ENCODE measurements at places on chromosomes 11 and 22. TPM values are rescaled to one million over a fixed set of nuclear protein-coding genes. Genes with fewer than 3 reads are reported as not detected.
A peak's percentile ranks its signal among the peaks of the same experiment; 100 is the strongest.

GRCh38 chr11:60950024-60950423, 2.0 kb downstream of the SLC15A3 start:
- DNase-seq: no peak

GRCh38 chr11:91209306-91209705, 986.5 kb upstream of the CHORDC1 start:
- no peak for DNase-seq

GRCh38 chr11:69453151-69453550, 28.3 kb upstream of the LINC01488 start:
- no peak for DNase-seq

DNA sequence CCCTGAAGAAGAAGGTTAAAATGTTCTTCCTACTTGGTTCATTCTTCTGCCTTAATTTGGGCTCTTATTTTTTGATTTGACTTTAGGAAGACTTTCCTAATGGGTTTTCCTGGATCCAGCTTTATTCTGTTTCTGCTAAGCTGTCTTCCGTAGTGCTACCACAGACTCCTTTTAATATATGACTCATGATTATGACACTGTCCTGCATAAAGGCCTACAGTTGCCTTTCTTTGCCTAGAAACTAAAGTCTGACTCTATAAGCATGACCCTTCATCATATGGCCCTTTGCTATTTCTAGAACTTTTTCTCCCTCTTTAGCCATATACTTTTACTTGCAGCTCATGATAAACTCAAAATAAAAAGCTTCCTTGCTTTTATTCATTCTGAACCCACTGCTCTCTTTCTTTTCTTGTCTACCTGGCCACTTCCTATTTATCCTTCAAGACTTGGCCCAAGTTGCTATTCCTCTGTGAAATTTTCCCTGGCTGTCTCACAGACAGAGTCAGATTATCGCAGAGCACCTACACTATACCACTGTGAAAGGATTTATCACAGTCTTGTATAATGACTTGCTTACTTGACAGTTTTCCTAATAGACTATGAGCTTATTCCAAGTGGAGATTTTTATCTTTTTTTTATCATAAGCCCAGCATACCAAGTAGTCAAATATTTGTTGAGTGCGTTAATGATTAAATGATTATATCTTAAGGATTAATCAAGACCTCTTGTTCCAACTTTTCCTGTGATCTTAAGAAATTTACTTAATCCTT, 24.7 kb downstream of the TBCEL start:
- DNase-seq: peak; percentile 26

- DNase-seq: no peak
Measured at GRCh38 chr22:29108137-29108536, 35.3 kb downstream of the KREMEN1 start.

DNA sequence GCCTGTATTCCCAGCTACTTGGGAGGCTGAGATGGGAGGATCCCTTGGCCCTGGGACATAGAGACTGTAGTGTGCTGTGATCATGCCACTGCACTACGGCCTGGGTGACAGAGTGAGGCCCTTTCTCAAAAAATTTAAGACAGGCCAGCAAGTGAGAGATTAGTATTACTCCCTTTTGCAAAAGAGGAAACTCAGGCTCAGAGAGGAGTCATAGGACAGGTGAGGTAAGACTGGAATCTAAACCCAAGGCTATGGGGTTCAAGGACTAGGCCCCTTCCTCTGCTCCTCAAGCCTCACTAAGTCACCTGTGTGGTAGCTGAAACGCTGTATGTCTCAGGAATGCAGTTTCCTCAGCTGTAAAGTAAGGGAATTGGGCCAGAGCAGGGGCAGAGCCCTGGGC, 1.6 kb upstream of the P2RY2 start:
- DNase-seq: no peak

GRCh38 chr22:31768422-31769059, 14.7 kb downstream of the DEPDC5 start:
- DNase-seq: no peak

GRCh38 chr11:61007383-61007955, 36.0 kb downstream of the CD6 start:
- peak; percentile 42 for DNase-seq

DNA sequence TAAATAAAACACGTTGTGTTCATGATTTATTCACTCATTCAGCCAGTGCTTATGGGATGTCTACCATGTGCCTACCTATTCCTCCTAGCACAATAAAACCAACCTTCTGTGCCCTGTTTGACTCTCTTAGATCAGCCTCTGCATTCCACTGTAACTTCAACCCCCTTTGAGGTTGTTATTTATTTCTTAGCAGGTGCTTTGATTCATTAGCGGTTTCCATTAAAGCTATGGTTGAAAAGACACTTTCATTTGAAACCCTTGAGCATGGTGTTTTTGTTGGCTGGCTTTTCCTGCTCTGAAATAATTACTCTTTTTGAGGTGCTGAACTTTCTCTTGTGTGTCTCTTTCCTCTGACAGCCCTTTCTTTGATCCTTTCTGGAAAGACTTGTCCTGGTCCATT, 570.6 kb upstream of the LARGE1 start:
- no peak for DNase-seq

DNA sequence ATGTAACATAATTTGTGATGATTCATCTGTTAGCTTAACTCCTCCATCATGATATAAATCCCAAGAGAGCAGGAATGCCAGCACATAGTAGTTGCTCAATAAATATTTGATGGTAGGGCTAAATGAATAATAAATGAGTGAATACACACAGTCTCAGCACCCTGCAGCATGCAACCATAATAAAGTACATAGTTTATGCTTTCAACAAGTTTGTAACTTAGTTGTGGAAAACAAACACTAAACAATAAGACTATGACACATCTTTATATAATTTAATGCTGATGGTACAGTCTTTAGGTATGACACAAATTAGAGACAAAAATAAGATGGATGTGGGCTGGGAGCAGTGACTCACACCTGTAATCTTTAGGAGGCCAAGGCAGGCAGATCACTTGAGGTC, 3.8 kb downstream of the ALKBH8 start:
- DNase-seq: no peak

DNA sequence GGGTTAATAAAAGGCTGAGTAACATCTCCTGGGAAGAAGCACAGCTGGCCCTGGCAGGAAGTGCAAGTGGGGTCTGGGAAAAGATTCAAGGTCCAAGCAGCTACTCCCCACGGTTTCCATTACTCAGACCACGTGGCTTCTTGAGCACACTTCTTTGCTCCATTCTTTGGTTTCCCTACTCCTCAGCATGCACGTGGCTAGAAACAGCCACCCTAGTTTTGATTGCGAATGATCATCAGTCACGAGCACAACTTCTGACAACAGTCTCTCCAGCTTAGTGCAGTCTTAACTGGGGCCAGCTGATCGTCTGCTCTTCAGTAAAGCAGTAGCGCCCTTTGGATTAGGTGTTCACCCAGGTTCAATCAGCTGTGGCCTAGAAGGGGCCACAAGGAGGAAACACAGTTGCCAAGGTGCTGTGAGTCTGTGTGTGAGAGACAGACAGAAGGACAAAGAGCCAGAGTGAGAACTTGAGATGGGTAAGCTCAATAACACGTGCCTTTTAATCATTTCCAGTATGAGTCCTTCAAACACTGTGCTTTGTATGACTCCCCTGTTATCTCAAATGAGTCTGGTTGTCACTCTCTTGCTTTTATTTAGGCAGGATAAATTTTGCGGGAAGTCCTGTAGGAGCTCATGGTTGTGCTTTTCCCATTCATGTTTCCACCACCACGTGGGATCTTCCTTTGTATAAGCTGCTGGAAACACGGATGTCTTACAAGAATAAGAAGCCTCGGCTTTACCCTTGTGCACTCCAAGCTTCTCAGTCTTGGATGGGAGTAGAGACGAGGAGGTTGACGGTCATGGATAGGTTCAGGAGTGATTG, 901 bp upstream of the PARVA start:
- DNase-seq: peak; percentile 78

GRCh38 chr11:63880403-63880790, 36.6 kb downstream of the RCOR2 start:
- DNase-seq: no peak

DNA sequence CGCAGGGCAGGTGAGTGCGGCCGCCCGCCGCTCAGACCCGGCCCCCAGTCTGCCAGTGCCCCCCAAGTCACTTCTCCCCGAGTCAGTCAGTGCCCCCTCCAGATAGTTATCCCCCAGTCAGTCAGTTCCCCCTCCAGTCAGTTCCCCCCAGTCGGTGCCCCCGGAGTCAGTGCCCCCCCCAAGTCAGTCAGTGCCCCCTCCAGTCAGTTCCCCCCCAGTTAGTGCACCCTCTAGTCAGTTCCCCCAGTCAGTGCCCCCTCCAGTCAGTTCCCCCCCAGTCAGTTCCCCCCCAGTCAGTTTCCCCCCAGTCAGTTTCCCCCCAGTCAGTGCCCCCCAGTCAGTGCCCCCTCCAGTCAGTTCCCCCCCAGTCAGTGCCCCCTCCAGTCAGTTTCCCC, 411 bp downstream of the PPP6R2 start:
- DNase-seq: no peak

DNA sequence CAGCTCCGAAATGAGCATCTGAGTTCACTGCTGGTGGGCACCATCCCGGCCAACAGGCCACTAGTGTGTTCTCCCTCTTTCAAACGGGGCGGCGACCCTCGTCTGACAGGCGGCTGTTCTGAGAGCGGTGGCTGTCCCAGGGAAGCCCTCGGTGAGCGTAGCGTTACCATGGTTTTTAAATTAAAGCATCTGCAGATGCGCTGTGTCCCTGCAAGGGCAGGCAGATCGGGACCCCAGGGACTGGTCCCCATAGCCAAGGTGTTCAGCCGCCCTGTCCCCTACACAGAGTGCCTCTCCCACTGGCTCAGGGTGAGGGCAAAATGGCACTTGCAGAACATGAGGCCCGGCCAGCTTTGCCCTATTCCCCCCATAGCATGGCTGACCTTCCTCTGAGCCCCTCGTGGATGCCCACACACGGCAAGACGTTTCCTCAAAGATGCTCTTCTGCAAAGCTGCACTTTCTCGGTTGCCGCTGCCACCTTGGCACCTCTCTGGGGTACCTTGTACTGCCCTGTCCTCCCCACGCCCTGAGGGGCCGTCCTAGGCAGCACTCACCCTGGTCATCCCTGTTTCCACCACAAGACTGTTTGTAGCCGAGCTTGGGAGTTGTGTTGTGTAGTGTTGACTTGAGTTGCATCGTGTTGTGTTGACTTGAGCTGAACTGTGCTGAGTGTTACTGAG, 51.9 kb upstream of the KCNQ1OT1 start:
- no peak for DNase-seq

GRCh38 chr11:69360606-69361005, 66.7 kb downstream of the MYEOV start:
- DNase-seq: no peak

- no peak for DNase-seq
Measured at GRCh38 chr22:31130873-31131272, 8.1 kb downstream of the INPP5J start.

DNA sequence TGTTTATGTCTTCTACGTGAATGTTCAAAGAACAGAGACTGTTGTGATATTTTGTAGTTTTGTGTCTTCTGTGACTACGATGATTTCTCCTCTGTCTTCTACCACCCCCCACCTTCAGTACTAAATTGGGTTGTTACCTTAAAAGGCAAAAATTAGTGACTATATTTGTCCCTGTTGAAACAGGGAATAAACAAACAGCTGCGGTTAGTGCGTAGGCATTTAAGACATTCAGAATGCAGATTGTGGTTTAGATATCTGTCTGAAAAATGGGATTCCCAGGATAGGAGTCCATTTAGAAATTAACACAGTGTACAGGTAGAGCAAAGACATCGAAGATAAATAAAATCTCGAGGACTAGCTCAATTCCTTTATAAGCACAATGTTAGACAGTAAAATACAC, 15.6 kb upstream of the ARHGAP42 start:
- DNase-seq: no peak

- DNase-seq: no peak
Measured at GRCh38 chr11:111990381-111990780, 34.8 kb upstream of the DLAT start.

DNA sequence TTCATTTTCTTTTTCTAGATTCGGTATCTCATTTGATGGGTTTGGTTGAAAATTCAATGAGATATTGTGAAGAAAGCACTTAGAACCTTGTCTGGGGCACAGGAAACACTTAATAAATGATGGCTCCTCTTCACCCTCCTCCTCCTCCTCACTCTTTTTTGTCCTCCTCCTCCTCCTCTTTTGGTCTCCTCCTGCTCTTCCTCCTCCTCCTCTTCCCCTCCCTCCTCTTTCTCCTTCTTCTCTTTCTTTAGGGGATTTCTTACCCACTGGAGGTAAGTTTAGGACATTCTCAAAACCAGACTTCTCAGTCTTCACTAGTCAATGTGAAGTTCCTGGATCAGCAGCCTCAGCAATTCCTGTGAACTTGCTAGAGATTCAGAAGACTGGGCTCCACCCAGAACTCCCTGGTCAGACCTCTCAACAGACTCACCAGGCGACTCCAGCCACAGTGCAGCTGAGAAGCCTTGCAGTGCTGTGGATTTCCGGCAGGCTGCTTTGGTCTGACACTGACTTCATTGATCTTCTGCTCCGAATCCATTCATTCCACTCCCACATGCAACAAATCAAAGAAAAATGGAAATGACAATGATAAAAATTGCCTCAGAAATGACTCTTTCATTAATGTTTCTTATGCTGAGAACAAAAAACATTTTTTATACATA, 368.6 kb upstream of the B3GAT1 start:
- no peak for DNase-seq

DNA sequence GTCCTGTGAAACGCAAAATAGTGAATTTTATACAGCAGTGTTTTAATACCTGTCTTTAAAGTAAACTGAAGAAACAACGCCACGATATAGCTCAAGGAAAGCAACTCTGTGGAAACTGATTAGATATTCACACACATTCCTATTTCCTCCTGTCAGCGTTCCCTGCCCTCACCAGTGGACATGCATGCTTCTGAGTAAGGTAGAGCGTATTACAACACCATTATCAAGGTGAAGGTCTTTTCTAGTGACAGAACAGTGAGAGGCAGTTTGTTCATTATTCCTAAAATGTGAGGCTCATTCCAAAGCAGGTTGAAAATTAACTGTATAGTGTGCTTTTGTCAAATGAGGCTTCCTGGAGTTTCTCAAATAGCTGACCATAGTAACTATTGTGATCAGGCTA, 153.1 kb downstream of the DDX10 start:
- DNase-seq: no peak

The OR2AG1 gene
- 0.01 TPM for polyA plus RNA-seq

The ARHGAP8 gene
- polyA plus RNA-seq: 20.3 TPM

The RAG2 gene
- polyA plus RNA-seq: not detected

The TOP3B gene
- polyA plus RNA-seq: 14.1 TPM

The LRFN4 gene
- polyA plus RNA-seq: 2.7 TPM

The OR56A1 gene
- under 0.01 TPM for polyA plus RNA-seq

The APBB1 gene
- polyA plus RNA-seq: 14.1 TPM
